ENCODE measurements at places on chromosomes 16 and 17.

DNA sequence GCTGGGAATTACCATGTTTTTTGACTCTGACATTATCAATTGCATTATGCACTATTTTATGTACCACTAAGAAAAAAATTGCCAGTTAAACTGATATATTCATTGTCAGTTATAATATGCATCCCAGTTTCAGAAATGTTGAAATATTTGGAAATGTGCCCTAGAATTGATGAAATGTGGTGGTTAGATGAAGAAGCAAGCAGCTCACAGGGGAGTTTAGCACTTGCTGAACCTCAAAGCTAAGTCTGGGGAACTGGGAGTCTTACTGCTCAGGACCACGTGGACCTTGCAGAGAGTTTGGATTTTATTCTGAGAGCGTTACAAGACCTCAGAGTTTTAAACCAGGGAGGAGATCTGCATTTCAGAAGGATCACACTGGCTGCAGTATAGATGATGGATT is 67.9 kb downstream of the TNRC6C start:
- DNase-seq: no peak

DNA sequence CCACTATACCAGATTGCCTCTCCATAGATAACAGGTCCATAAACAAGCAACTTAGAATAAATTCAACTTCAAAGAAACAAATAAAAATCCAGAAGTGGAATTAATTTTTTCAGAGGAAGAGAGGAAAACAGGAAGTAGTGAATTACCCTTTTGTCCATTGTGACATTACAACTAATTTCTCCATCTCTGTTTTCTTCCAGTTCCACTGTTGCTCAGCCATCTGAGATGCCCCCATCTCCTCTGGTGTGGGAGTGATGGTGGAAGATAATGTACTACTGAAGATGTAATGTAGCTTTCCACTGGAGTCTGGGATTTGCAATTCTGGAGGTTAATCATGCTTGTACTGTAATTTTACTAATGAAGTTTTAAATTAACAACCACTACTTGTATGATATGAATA is 124.6 kb upstream of the TMEM97 start:
- no peak for DNase-seq

DNA sequence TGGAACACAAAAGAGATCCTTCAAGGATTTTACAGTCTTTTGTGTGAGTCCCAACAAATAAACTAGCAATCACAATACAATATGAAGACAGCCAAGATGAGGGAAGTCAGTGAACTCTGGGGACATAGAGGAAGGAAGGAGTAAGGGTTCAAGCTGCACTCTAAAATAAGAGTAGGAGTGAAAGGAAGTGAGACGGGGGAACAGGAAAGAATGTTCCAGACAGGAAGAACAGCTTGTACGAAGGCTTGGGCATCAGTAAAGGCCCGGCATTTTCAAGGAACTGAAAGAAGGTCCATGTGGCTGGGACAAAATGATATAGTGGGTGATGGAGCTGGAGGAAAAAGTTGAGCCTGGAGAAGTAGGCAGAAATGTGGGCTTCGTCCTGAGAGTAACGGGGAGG is 4.5 kb downstream of the CCL17 start:
- no peak for DNase-seq

DNA sequence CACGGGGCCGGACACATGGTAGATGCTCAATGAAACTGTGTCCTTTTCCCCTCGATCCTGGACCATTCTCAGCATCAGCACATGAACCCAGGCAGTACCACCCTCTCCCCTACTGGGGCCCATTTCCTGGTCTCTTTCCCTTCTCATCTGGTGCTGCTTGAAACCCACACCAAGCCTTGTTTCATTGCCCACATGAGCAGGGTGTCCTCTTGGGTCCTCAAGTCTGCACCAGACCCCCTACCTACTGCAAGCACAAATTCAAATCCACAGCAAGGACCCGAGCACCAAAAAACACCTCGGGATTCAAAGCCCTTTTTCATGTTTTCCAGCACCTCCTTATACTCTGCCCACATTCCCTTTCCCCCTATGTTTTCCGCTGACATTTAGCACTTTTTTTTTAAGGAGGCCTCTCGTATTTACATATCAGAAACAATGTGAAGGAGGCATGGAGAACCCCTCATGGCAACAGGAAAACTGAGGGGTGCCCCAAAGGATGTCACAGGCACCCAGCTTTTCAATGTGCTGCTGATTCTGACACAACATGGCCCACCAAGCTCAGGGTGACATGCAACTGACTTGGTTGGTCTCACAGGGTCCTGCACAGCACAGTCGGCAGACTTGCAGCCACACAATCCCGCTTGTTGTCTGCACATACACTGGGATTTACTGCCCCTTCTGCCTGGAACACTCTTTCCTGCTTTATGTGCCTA is 4.6 kb upstream of the CCL1 start:
- DNase-seq: no peak

DNA sequence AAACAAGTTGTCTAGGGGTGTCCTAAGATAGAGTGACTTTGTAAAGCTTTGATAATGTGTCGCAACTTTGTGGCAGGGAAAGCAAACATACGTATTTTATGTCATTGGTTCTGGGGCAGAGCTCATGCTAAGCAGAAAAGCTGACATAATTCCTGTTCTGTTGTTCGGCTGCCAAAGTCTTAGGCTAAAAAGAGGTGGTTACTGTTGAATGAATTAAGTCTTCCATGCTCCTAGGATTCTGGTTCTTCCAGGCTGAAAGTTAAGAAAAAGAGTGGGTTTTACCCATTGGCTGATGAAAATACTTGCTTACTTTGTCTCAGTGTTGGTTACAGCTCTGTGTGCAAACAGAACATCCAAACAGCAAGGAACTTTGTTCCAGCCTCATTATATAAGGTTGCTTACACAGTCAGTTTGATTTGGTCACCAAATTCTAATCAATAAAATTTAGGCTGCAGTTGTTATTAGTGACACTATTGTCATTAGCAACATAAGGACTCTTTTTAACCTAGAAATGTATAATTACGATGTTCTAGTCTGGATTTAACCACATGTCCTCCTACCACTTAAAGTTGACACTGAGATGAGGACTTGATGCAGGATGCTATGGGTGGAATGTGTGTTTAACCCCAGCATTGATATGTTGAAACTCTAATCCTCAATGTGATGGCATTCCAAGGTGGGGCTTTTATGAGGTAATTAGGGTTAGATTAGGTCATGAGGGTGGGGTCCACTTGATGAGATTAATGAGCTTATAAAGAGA is 114.0 kb upstream of the GOT2 start:
- no peak for DNase-seq

- no peak for DNase-seq
Observed at GRCh38 chr17:9052921-9053320, 31.6 kb downstream of the NTN1 start.

GRCh38 chr17:48278760-48279491 is 151.1 kb downstream of the SKAP1 start:
- DNase-seq: no peak

GRCh38 chr16:89884041-89884421 is 10.6 kb downstream of the TCF25 start:
- no peak for DNase-seq

GRCh38 chr16:58338205-58338604 is 43.4 kb upstream of the PRSS54 start:
- no peak for DNase-seq

GRCh38 chr16:58377932-58378331 is 14.3 kb upstream of the GINS3 start:
- DNase-seq: no peak

Data from stimulated activated CD4-positive, alpha-beta T cell treated with anti-CD3 and anti-CD28 coated beads, Interleukin-4, amount 100 ng/mL, for 48 hours (primary cell).